DMS79 (cell line): ENCODE measurements at places on chromosomes 4 and X.

- DNase-seq, result no peak
These were observed 414.3 kb downstream of the NAP1L3 start for GRCh38 chrX:93259029-93259428.

GRCh38 chr4:82802911-82803310 is 4.3 kb upstream of the SCD5 start:
- DNase-seq, result no peak

- DNase-seq, result no peak
These were observed 2.6 kb upstream of the ZNF674 start for GRCh38 chrX:46547857-46548256.

- no peak for DNase-seq
These were observed 5.1 kb upstream of the ING2 start for GRCh38 chr4:183499801-183500200.

GRCh38 chrX:110414679-110415439 is 56.2 kb downstream of the RTL9 start:
- DNase-seq, result no peak

- no peak for DNase-seq
These were observed 107.0 kb downstream of the TRAPPC11 start for GRCh38 chr4:183766140-183766539.

- DNase-seq, result no peak
These were observed 159.3 kb downstream of the FAM47B start for GRCh38 chrX:35101901-35102300.

GRCh38 chr4:92101737-92102172 is 202.0 kb upstream of the GRID2 start:
- DNase-seq, result no peak
